ENCODE measurements at places on chromosomes 2 and 18.

DNA sequence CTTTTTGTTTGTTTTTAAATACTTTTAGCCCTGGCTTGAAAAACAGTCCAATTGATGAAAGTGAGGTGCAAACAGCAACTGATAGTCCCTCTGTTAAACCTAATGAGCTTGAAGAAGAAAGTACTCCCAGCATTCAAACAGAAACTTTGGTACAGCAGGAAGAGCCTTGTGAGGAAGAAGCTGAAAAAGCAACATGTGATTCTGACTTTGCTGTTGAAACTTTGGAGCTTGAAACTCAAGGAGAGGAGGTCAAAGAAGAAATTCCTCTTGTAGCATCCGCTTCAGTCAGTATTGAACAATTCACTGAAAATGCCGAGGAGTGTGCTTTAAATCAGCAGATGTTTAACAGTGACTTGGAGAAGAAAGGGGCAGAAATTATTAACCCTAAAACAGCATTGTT lies 30.6 kb upstream of the DYSF start:
- DNase-seq, result no peak

- DNase-seq, result no peak
Observed at GRCh38 chr2:160010361-160011145, 51.9 kb downstream of the PLA2R1 start.

DNA sequence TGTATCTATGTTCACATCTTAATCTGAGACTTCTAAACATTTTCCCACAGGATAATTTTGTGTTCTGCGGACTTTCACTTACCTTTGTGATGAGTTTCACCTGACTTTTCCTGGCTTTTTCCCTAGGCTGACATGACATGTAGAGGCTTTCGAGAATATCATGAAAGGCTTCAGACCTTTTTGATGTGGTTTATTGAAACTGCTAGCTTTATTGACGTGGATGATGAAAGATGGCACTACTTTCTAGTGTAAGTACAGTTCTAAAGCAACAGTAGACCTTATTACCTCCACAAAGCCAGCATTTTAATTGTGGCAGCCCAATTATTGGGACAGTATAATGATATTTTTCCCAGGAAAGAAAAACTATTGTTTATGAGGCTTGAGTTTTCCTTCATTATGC lies 34.1 kb upstream of the METAP1D start:
- DNase-seq, result no peak

DNA sequence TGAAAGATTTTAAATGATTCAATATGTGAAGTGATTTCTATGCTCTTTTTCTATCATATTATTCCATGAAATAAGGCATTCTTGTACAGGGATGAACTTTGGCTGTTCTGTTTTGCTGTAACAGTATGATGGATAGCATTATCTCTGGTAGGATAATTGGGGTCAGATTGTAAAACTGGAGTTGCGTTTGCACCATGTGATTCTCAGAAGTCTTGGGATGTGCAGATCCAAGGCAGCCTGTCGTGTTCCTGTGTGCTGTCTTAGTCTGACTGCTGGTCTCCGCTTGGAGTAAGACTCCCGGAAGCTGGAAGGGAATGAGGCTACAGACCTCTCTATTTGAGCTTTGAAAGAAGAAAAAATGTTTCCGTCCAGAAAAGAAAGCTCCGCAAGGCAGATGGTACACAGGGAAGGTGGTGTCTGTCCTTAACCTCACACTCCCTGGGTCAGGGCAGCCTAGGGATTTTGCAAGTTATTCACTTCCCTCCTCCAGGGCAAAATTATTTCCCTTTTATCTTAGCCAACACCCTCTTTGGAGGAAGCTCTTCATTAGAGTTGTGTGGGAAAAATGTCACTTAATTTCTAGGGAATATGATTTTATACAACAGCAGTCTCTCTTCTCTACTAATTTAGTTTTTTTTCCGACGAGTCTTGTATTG lies 250.6 kb downstream of the PTPRM start:
- no peak for DNase-seq

DNA sequence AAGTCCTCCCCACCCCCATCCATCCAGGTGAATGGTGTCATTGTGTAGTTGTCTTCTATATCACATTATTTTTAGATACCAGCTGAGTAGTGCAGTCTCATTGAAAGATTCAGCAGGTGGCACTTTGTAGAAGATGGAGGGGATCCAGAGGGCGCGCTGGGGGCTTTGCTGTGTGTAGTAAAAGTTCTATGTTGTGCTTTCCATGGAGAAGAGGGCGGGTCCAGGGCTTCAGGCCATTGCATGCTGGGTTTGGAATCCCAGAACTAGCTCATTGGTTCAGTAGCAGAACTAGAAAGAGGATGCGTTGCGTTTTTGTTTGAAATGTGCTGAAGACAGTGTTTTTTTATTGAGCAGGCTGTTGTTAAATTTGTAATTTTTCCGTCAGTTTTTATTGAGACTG lies 120.0 kb downstream of the MAP4K4 start:
- no peak for DNase-seq

GRCh38 chr2:144876013-144876412 lies 356.1 kb upstream of the ZEB2 start:
- DNase-seq, result no peak

- peak; percentile 20 for DNase-seq
Observed at GRCh38 chr2:16613539-16614011, 52.1 kb downstream of the CYRIA start.

GRCh38 chr2:108825254-108825653 lies 38.7 kb downstream of the CCDC138 start:
- no peak for DNase-seq

DNA sequence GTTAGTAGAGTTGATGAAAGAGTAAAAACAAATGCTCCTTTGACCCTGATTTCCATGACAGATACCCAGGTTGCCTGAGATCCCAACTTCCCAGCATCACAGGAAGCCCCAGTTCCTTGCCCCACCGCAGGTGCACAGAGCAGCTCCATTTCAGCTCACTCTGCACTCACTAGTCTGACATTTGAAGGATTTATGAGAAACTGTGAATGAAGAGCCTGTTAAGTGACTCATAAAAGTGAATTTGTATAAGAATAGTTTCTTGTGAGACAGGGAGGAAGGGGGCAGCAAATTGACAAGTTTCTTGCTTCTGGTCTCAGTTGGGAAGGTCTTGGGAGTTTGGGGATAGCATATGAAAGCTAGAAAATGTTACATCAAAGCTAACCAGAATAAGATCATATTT lies 248.7 kb upstream of the ATP5MC3 start:
- DNase-seq, result no peak

- no peak for DNase-seq
Observed at GRCh38 chr2:215283221-215283620, 28.6 kb upstream of the ATIC start.

DNA sequence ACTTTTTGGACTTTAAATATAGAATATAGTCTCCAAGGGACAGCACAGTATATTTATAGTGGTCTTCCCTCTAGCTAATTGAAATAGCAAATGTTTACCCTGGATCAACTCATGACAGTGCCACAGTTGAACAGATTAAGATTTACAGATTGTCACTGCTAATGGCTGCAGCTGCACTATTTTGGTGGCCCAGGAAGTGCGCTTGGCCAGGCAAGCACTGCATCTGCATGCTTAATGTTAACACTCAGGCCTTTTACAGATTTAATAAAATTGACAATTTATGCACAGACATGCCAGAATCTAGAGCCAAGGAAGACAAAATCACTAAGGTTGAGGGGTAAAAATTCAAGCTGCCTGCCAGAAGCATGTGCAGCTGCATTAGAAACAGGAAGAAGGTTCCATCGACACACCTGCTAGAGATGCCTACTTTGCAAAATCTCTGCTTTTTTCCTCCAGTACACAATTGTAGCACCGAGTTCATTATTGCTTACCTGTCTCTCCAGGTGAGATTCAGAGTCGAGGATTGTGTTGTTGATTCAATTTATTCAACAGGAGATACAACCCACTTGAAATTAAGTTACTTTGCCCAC lies 1042.3 kb upstream of the NRXN1 start:
- no peak for DNase-seq

- peak; percentile 72 for DNase-seq
Observed at GRCh38 chr2:218292048-218293014, at the start of gene TMBIM1. Gene TMBIM1 (minus strand): TSS chr2:218292503. CDS start chr2:218282141, 10,362 bp downstream.

GRCh38 chr2:102663381-102663780 lies 44.0 kb downstream of the SLC9A2 start:
- no peak for DNase-seq

GRCh38 chr2:96413323-96413722 lies 77.8 kb downstream of the NCAPH start:
- peak; percentile 46 for DNase-seq

GRCh38 chr2:34851804-34852203 lies 1252.7 kb upstream of the FAM98A start:
- DNase-seq, result no peak

- no peak for DNase-seq
Observed at GRCh38 chr2:5986801-5987787, 294.9 kb downstream of the SOX11 start.

- no peak for DNase-seq
Observed at GRCh38 chr18:62999921-63000320, 284.6 kb downstream of the PHLPP1 start.

- DNase-seq, result no peak
Observed at GRCh38 chr2:165837122-165837521, 43.1 kb upstream of the GALNT3 start.

- DNase-seq, result no peak
Observed at GRCh38 chr2:77713412-77713811, 191.2 kb upstream of the LRRTM4 start.

DNA sequence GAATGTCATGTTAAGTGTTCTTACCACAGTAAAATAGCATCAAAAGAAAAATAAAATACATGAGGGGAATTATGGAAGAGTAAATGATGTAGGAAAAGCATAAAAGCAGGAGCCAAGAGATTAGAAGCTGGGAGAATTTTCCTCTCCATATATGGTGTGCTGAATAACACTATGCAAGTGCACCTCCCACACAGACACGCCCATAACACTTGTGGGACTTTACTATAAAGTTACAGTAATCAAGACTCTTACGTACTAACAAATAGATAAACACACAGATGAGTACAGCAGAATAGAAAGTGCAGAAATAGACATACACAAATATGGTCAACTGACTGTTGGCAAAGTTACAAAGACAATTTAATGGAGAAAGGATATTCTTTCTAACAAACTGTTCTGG lies 16.0 kb upstream of the SPHKAP start:
- no peak for DNase-seq

DNA sequence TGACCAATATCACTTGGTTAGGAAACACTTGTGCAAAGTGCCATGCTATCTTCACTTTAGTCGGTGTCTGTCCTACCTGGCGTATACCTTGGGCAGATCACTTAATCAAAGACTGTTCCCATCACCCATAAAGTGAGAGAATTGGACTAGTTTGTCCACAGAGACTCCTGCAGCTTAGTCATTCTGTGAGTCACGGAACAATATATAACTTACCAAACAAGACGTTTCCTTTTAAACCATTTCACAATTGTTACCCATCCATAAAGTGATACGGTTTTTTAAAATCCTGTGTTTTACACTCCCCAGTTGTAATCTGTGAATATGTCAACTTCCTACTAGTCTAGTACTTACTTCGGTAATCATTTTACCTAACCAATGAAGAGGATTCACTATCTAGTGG lies 499.3 kb upstream of the SMIM21 start:
- DNase-seq, result no peak

GRCh38 chr18:48124857-48125626 lies 194.6 kb upstream of the SMAD2 start:
- DNase-seq, result no peak

DNA sequence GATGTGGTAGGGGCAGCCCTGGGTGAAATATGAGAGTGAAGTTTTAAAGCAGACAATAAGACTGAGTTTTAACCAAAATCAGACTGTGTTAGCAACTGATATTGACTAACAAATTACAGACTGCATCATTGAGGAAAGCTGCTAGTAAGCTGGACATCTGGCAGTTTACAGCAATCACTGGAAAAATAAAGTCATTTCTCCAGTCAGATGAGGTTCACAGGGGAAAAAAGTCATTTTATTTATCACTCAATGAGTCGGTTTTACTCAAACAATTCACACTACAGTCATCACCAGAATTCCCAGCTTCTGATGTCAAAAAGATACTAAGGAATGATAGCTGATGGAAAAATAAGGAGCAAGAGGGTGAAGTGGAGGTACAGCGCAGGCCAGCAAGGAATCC lies 10.5 kb upstream of the TMEM177 start:
- no peak for DNase-seq

- DNase-seq, result no peak
Observed at GRCh38 chr2:199055336-199055735, 402.4 kb downstream of the SATB2 start.

- DNase-seq, result no peak
Observed at GRCh38 chr2:77095096-77095495, 427.1 kb downstream of the LRRTM4 start.

DNA sequence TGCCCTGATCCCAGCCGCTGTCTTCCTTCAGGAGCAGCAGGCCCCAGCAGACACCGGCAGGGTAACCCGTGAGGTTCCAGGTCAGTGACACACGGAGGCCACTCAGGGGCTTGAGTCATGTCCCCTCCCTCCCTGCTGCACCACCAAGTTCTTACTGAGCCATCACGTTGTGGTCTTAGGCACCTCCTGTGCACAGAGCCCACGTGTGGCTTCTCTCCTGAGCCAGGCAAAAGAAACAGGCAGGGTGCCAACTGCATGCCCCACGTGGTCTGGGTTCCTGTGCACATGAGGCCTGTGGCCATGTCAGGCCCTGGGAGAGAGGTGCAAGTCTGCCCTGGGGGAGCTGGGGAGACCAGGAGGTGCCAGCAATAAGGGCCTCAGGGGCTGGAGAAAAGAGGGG lies 264.8 kb downstream of the KLHL29 start:
- no peak for DNase-seq

DNA sequence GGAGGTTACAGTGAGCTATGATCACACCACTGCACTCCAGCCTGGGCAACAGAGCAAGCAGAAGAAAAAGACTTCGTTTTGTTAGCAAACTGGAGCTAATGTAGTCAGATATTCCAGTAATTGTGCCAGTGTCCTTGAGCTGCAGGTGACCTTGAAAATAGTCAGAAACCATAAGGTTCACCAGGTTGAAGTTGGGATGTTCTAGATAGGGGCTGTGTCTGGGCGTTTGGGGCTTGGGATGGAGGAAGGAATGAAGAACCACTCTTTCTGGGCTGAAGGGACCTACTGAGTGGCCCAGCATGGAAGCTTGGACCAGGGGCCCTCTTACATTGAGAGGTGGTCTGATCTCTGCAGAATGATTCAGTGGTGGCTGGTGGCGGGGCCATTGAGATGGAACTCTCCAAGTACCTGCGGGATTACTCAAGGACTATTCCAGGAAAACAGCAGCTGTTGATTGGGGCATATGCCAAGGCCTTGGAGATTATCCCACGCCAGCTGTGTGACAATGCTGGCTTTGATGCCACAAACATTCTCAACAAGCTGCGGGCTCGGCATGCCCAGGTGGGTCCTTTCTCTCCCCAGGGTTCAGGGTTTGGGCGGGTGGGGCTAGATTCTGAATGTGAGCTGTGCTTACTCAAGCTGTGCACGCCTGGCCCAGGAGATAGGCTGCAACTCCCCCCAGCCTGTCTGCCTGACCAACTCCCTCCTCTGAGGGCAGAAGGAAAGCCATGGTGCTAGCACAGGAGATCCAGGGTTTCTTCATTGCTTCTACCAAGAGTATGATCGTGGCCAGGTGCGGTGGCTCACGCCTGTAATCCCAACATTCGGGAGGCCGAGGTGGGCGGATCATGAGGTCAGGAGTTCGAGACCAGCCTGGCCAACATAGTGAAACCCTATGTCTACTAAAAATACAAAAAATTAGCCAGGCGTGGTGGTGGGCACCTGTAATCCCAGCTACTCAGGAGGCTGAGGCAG lies 17.1 kb downstream of the CCT7 start:
- no peak for DNase-seq

Measured in HepG2 (cell line).